ENCODE measurements at places on chromosomes 7 and 10.
A peak's percentile ranks its signal among the peaks of the same experiment; 100 is the strongest.

- no peak for DNase-seq
These were observed 126.2 kb downstream of the MDFIC start for GRCh38 chr7:115047958-115048720.

- no peak for DNase-seq
These were observed 265.9 kb downstream of the SNX13 start for GRCh38 chr7:17674166-17674942.

DNA sequence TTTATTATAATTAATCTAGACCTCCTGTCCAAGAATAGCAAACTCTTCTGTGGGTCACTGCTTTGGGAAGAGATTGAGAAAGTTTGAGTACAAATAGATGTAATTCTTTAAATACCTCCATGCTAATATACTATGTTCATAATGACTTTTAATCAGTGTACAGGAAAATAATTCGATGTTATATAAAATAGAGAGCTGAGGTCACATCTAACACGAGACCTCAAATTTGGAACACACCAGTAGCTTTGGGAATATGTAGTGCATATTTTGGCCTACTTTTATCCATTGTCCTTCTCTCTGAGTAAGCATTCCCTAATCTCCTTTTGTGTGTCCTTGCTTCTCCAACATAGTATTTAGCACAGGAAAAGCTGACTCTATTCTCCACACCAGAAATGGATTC lies 27.3 kb upstream of the CABCOCO1 start:
- no peak for DNase-seq

GRCh38 chr7:79977481-79977880 lies 157.2 kb upstream of the GNAI1 start:
- DNase-seq = no peak

GRCh38 chr10:130053561-130053960 lies 57.1 kb downstream of the C10orf143 start:
- DNase-seq = no peak

DNA sequence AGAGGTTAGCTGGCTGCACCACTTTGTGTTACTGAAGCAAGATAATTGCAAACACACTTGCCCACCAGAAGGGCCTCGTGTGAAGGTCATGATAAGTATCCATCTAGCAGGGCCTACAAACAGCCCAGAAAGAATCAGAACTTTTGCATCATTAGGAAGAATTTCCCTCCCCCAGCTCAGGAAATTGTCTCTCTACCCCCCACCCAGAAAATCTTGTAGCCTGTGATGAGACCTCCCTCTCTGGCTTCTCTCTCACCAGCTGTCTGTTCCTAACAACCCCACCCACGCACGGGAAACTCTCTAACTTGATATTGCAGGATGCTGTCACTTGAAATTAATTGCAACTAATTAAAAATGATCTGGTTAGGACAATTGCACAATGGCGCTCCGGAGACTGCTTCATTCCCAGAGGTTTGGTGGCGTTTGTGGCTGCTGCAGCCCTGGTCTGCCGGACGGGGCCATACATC lies 34.5 kb downstream of the ZNF503 start:
- no peak for DNase-seq

DNA sequence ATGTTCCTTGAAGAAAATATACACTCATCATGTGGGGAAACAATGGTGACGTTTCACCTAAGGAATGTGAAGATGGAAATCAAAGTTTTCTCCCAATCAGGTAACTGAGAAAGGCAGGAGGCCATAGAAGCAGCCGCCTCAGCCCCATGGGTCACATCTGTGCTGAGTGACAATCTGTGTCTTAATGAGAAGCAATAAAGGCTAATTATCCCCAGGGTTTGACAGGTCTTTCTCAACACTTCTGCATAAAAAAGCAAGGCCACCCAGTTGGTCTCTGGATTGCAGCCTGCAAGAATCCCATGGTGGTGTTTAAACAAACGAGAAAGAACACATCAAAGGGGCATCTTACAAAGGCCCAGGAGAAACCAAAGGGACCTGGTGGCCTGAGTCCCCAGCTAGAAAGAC lies 91.1 kb upstream of the TNS3 start:
- no peak for DNase-seq

DNA sequence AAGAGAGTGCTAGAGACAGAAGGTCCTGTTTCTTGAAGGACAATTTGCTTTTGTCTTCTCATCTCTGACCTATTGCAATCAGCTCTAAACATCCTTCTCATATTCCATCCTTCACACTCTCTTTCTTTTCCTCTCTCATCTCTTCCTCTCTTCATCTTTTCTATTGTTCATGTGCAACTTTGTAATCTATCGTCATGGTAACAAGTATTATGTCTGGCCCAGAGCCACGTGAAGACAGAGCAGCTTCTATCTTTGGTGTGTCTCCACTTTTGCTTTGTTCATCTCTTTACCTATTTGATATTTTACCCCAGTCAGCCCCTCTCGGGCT lies 104.9 kb upstream of the ABCB5 start:
- no peak for DNase-seq

- DNase-seq = no peak
These were observed 82.5 kb downstream of the TMEM168 start for GRCh38 chr7:112707655-112708054.

GRCh38 chr10:75569506-75569905 lies 138.1 kb downstream of the LRMDA start:
- no peak for DNase-seq

DNA sequence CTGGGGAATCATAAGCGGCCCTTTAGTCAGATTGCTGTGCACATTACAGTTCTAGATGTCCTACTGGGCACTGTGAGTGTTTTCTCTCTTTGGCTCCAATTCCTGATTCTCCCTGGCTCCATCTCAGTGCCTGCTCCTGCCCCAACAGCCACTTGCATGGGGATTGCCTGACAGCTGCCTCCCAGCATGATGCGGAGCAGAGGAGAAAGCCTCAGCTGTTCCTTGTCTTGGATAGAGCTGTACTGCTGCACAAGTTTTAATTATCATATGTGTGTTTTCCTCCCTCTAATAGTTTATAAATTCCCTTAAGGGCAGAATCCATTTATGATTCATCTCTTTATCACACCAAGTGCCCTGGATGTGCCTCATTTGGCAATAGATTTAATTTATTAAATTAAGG lies 285.8 kb upstream of the COBL start:
- no peak for DNase-seq

GRCh38 chr10:78982726-78983125 lies 86.0 kb upstream of the ZMIZ1 start:
- DNase-seq = no peak

DNA sequence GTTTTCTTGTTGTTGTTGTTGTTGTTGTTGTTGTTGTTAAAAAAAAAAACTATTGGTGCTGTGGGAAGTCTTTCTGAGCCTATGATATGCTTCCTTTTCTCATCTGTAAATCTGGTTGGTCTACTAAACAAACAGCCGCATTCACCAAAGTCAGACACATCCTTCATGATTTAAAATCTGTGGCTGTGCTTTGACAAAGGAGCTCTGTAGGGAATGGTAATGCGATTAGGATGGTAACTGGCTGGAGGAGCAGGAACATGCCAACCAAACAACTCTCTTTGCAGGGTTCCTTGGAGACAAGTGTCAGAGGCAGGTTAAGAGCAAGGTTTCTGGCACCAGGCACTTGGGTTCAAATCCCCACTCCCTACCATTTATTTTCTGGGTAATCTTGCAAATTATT lies 14.9 kb upstream of the SP4 start:
- DNase-seq = no peak

- DNase-seq = no peak
These were observed 18.1 kb downstream of the PDGFA start for GRCh38 chr7:501526-501925.

GRCh38 chr7:135508883-135509588 lies 866 bp downstream of the CNOT4 start:
- peak; percentile 7 for DNase-seq

GRCh38 chr10:14605231-14605925 lies 169.3 kb downstream of the FAM107B start:
- DNase-seq = no peak

All from activated CD4-positive, alpha-beta T cell treated with anti-CD3 and anti-CD28 coated beads, Interleukin-2, amount 50 U/mL, for 4 hours (primary cell).